ENCODE measurements at places on chromosomes 5 and 9.

DNA sequence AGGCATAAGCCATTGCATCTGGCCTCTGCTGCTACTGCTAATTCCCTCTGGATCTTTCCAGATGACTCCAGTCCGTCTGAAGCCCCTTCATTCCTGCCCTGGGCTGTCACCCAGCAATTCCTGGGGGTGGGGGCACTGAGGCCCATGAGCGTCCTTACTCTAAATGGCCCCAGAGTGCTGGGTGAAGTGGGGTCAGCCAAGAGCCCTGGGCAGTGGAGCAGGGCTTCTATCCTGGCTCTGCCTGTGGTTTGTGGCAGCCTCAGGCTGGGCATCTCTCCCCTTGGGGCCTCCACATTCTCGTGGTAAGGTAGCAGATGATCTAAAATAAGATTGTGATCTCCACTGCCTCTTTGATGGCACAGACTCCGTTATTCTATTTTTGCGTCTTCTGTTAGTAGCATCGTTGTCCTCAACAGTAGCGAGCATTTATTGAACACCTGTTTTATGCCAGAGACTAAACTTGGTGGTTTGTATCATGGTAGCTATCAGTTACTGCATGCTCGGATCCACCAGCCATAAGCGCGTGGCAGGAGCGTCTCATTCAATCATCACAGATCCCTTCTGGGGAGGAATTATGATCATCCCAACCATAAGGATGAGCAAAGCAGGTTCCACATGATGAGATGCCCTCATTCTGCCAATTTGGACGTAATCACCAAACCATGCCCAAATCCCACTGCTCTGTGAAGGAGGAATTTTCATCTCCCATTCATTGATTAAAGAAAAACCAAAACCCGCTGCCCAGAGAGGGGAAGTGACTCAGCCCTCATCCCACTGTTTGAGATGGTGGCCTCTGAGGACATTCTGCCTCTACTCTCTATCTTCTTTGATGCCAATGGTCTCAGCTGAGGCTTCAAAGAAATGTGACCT is 21.9 kb upstream of the DUSP1 start:
- no peak for DNase-seq

GRCh38 chr5:179697108-179697507 is 1.7 kb upstream of the CANX start:
- DNase-seq = no peak

DNA sequence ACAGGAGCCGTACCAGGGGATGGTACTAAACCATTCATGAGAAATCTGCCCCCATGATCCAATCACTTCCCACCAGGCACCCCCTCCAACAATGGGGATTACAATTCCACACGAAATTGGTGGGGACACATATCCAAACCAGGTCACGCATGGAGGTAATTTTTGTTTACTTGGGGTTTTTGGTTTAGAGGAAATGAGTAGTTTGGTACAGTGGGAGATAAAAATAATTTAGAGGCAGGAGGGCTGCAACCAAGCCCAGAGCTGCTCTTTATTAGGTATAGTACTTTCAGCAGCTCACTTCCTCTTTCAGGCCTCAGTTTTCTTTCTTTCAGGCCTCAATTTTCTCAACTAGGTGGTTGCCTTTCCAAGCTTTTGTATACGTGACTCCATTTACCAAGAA is 23.2 kb downstream of the PRUNE2 start:
- no peak for DNase-seq

DNA sequence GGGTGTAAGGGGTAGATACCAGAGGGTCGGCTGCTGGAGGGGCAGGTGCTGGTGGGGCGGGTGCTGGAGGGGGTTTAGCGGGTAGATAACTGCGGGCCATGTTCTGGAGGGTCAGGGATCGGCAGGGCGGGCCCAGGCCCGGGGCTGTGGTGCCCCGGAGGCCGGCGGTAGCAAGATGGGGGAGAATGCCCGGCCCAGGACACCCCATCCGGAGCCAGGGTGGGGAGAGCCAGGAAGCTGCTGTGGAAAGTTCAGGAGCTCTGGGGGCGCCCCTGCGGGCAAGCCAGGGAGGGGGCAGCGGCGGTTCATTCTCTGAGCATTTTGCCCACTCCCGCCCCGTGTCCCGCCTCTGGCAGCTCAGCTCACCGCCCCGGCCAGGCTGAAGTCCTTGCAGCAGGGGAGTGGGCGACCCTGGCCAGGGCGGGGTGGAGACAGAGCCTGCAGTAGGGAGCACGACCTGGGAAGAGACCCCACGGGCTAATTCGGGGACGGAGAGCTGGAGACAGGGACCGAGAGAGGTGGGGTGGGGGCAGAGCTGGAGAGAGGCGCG is 538 bp downstream of the PRRT1B start:
- DNase-seq = no peak
